ENCODE measurements at places on chromosomes 11 and 22.

DNA sequence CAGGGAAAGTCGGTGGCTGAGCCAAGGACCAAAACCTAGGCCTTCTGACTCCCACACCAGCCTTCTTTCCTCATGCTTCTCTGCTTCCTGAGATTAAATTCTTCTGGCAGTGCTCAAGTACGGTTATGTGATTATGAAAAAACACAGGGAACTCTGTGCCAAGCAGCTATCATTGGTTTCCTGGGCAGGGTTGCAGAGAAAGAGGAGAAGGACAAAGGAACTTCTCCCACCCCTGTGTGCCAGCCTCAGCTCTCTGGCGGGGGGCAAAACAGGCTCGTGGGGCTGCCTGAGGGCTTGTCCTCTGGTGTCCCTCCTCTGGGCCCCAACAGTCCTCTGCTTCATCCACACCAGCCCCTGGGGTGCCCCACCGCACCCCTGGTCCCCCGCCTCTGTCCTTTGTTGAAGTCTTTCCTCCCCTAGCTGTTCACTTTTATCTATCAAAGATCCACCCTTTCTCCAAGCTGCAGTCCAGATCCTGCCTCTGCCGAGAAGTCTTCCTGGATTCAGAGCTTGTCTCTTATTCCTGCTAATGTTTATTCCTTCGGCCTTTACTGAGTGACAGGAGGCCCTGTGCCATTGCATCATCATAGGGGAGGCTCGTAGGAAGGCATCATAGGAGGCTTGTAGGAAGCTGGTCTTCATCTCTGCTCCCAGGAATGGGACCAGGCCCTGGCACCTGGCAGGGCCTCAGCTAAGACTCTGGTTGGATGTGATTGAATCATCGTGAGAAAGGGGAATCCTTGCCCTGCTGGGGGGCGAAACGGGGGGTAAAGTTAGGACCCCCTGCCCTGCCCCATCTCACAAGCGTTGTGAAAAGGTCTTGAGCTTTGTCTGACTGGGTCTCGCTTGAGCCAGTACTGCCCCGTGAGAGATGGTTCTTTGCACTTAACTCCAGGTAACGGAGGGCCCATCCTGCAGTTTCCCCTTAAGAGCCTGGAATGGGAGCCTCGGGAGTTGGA, 11.5 kb upstream of the FTH1 start:
- no peak for DNase-seq

GRCh38 chr11:70265341-70265740, 5.1 kb upstream of the PPFIA1 start:
- DNase-seq: no peak

DNA sequence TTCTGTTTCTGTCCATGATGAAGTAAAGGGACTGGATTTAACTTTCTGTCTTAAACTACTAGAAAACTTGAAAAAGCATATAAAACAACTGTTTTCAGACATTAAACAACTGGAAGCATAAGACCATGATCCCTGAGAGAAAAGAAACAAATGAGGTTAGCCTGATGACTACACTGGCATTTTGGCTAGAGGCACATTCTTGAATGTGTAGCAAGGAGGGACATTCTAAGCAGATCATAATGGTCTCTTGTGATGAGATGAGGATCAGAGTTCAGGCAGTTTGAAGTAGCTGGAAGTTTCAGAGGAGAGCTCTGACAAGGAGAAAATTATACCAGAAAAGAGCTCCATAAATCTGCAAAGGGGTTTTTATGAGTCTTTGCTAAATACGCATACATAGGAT, 75.4 kb downstream of the AASDHPPT start:
- no peak for DNase-seq

- no peak for DNase-seq
Observed at GRCh38 chr11:120441592-120441991, 70.0 kb upstream of the GRIK4 start.

DNA sequence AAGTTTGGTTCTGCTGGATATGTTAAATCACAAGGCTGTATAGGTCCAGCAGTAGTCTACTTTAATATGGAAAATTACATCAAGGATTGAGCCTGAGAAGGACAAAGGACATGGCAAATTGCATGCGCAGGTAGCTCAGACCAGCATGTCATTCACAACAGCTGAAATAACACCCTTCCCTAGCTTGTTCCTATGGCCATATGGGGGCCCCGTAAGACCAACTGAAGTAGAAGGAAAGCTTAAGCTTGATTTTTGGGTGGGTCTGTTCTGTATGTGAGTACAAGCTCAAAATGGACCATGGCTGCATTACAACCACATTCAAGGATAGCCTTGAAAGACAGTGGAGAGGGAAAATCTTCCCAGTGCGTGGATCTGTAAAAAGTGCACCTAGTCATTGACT, 20.6 kb upstream of the PDE3B start:
- no peak for DNase-seq

- DNase-seq: no peak
Observed at GRCh38 chr11:115672412-115672811, 168.2 kb upstream of the CADM1 start.

GRCh38 chr22:28986366-28986765, 75.3 kb downstream of the C22orf31 start:
- no peak for DNase-seq
